CD4-positive, alpha-beta T cell treated with Interleukin-15 for 4 hours (primary cell): ENCODE measurements at places on chromosomes 7 and 10.

DNA sequence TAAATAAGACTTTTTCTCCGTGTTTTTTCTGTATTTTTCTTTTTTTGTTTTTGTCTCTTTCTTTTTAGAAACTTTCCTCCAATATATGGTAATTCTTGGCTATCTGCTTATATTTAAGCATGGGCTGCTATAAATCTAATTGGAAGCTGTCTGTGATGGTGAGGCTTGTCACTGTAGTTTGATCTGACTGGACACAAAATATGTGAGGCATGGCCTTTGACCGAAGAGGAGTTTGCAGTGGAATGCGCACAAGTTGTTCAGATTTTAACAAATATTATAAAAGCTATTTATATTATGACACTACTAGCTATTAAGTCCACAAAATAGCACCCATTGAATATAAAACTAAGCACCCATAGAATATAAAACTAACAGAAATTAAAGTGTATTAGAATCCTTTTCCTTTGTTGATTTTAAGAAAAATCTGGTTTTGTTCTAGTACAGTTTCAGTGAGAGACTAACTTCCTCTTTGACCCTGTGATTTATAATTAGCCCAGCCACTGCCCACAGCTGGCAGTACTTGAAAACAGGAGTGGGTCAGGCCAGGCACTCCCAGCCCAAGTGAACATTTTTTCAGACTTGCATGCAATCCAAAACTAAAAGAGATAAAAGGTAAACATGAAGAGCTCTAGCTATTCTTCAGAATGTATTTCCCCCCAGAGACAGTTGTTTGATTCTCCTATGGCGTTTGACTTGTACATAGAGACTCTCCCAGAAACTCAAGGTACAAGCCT, 69.9 kb upstream of the FGL2 start:
- no peak for DNase-seq

DNA sequence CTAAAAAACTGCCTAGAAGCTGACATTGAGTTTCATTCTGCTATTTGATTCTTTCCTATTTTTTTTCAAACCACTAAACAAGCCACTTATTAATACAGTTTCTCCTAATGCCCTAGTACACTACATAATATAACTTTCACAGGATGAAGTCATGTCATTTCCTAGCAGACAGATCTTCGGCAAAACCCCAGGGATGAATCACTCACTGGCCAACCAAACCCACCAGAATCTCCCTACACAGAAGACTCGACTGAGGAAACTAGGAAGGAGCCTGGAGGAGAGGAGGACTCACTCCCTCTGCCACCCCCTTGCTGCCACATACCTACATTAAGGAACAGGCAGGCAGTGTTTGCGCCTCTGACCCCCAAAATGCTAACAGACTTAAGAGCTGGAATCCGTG, 33.4 kb downstream of the XPNPEP1 start:
- DNase-seq = no peak

GRCh38 chr10:121774404-121774803, 153.4 kb downstream of the ATE1 start:
- no peak for DNase-seq

DNA sequence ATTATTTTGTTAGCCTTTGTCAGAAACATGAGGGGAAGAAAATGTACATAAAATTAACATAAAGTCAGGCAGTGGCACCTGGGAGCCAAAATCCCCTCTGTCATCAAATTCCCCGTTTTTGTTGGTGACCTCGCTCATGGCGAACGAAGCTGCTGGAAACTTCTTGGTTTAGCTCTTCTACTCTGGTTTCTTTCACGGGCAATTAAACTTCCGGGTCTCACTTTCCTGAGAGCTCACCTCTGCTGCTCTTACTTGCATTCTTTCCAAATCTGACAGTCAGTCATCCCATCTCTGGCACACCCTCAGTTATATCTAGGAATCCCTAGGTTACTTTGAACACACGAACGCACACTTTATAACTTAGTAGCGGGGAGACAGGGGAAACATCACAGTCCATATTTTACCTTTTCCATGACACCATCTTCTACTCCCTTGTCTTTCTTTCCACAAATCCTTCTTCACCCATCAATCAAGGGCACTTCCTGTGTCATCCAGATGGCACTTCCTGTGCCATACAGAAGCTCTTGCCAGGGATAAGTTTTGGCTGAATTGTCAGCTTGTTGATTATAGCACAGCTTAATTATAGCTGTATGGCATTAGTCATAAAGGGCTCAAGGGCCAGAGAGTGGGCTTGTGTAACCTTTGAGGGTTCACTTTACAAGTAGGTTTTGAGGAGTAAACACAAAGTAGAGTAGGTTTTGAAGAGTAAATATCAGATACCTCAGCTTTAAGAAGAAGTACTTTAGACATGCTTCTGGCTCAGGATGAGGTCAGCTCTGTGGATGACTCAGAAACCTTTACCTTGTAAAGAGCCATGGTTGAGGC, 105.1 kb downstream of the GATA3 start:
- no peak for DNase-seq

DNA sequence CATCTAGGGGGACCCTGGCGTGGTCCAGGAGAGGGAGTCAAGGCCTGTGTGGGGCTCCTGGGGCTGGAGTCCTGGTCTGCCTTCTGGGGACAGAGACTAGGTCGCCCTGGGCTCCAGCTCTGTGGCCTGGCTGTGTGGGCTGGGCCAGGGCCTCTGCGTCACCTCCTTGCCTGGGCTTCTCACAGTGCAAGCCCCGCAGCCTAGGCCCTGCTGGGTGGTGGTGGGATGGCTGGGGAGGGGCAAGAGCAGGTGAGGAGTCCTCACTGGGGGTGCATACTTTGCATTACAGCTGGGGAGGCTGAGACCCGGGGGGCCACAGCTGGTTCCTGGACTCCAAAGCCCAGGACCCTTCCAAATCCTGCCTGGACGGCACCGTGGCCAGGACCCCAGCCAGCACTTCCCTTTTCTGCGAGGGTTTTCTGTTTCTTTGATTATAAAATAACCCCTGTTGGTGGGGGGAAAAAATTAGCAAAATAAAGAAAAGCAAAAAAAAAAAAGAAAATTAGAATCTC, 23.5 kb downstream of the PWWP2B start:
- DNase-seq = no peak

GRCh38 chr10:21212348-21212747, 313.1 kb downstream of the SKIDA1 start:
- DNase-seq = no peak

- DNase-seq = no peak
These were observed 6.3 kb downstream of the TMEM176A start for GRCh38 chr7:150806863-150807262.

DNA sequence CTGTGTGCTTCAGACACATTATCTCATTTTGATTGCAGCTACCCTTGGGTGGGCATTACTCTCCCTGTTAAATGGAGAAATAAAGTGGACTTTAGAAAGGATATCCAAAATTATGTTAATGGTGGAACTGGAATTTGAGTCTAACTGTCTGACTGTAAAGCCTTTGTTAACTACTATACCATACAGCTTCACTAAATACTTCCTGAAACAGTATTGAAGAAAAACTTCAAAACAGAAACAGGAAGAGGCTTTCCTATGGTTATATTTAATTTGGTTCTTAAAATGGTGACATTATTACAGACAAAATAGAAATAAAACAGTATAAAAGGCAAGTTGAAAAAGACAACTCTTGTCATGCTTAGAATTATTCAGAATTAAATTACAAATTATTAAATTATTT, 25.0 kb downstream of the SPAG6 start:
- no peak for DNase-seq

GRCh38 chr10:125629758-125630376, 53.1 kb downstream of the TEX36 start:
- no peak for DNase-seq

DNA sequence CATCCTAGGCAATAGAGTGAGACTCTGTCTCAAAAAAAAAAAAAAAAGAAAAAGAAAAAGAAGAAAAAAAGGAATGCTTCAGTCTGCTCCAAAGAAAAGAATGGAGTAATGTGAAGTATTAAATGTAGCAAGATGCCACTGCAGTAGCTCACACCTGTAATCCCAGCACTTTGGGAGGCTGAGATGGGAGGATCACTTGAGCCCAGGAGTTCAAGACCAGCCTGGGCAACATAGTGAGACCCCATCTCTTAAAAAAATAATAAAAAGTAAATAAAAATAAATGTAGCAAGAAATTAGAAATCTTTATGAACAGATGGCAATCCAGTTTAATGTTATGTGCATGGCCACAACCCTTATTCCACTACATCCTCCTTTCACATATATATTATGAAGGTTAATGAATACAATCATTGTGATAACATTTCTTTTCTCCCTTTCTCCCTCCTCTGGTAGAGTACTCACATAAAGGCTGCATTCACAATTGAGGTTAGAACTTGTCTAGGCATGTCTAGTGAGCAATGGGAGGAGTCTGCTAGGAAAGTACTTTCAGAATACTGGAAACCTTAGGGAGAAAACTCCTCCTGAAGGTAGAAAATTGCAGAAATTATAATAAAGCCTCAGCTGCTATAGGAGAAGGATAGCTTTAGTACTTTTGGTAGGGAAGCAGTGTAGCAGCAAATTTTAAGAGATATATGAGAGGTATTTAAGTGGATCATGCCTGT, 20.4 kb downstream of the KLLN start:
- no peak for DNase-seq

DNA sequence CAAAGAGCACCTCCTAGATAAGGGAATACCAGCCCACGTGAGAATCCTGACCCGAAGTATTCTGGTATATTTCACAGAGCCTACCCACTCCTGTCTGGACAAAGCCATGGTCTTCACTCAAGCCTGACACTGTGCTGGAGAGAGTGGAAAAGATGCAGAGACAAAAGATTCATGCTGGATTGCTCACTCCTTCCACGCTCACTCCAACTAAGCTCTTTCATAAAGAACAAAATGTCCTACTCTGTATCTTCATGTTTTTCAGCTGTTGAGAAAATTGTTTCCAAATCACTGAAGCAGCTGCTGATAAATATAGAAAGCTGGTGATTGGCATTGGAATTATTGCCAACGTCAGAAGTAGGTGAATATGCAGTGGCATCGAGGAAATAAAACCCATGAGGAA, 106.0 kb downstream of the ABLIM1 start:
- DNase-seq = no peak

DNA sequence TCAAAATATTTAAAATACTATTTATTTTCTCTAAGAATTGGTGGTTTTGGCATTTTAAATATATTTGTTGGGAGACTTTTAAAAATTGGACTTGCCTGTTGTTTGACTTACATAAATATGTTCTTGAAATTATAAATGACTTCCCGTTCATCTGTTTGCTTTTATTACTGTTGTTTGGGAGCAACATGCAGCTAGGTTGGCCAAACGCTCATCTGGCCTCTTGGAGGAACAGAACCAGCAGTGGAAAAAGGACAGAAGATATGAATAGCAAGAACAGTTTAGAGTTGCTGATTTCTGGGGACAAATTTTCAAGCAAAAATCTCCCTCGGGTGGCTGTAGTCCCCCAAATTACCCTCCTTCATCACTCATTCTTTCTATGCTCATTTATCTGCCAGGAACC, 41.6 kb downstream of the PLXDC2 start:
- no peak for DNase-seq

DNA sequence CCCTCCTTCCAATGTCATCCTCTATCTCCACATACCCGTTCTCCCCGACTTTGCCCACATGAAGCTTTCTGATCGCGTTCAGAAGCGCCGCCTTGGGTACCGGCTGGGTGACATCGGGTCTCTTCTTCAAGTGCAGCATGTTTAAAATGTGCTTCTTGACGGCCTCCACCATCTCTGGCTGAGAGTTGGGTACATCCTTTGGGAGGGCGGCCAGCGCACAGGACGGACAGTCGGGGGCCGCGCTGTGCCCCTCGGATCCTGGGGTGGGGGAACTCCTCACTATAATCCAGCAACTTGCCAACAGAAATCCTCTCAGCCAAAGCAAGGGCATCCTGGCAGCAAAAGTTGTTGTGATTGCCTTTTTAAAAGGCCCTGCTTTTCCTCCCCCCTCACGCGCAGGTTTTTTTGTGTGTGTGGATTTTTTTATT, 2.8 kb downstream of the INHBA start:
- no peak for DNase-seq

- DNase-seq = no peak
These were observed 235.4 kb downstream of the KIAA1217 start for GRCh38 chr10:24444337-24444736.

DNA sequence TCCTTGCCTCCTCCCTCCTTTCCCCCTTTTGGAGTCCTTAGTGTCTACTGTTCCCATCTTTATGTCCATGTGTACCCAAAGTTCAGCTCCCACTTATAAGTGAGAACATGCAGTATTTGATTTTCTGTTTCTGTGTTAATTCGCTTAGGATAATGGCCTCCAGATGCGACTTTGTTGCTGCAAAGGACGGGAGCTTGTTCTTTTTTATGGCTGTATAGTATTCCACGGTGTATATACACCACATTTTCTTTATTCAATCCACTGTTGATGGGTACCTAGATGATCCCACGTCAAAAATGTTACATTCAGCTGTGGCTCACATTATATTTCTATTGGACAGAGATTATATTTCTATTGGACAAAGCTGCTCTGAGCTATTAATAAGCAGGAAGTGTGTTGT, 24.4 kb upstream of the SEPHS1 start:
- no peak for DNase-seq

DNA sequence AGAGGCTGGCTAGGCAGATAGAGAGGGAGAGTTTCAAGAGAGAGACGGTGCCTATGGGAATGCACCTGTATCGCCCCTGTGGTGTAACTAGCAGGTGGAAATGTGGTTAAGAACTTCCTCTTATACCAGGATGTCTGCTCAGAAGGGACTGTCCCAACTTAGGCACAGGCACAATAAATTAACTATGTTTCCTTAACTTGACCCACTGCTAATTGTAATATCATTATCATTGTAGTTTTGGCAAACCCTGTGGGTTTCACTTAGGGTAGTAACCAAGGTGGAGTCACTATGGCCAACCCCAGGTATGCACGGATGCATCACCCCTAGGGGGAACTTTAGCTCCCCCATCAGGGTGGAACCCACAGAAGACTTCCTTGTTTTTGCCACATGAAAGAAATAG, 455.7 kb downstream of the DGKB start:
- DNase-seq = no peak

DNA sequence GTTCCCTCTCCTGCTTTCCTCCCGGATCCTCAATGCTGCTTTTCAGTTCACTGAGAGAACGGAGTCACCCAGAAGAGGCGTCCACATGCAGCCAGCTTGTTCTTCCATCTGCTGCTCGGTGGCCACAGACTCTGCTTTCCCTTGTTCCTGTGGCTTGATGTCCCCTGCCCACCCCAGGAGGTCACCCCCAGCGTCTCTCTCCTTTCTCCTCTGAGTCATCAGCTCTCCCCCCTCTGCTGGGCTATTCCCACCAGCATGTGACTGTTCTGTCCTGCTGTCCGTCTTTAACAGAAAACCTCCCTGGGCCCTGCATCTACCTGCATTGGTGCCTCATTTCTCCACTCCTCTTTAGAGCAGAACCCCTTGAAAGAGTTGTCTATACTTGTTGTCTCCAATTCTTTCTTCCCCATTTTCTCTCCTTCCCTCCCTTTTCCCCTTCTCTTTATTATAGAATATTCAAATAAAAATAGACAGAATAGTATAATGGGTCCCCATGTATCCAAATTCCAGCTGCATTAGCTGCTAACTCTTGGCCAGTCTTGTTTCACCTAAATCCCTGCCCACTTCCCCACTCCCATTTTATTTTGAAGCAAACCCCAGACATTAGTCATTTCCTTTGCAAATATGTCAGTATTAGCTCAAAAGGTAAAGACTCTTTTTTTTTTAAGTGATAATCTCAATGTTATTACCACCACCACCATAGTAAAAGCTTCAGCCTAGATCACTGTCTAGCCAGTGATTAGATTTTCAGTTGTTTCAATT, 4.1 kb downstream of the ZNF282 start:
- no peak for DNase-seq
